ENCODE measurements at places on chromosomes 2 and 18.

DNA sequence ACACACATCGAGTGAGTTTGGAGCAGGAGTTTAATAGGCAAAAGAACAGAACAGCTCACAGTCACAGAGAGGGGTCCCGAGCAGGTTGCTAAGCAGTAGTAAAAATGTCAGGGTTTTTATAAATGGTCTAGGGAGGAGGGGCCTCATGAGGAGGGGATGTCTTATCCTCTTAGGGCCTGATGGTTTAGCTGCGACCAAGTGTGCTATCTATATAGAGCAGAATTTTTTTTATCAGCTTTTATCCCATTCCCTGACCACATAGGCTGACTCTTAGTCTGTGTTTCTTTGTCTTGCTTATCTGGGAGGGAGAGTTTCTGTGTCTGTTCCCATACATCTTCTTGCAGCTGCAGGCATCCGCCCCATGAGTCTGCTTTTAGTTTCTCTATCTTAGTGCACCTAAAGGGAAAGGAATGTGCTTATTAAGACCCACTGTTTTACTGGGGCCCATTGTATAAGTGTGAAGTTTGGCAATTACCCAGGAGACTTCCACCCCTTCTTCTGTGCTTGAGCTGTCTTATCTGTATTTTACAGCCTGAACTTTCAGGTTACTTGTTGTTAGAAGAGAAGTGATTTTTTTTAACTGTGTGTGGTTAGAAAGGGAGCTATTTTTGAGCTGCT is 30.4 kb upstream of the GMCL1 start:
- no peak for DNase-seq

GRCh38 chr18:74478880-74479279 is 17.3 kb upstream of the CNDP2 start:
- no peak for DNase-seq

- DNase-seq: no peak
Measured at GRCh38 chr2:89833780-89834117, 1142.3 kb downstream of the RPIA start.

GRCh38 chr2:129798301-129798581 is 181.2 kb upstream of the RAB6C start:
- DNase-seq: no peak

- DNase-seq: no peak
Measured at GRCh38 chr18:25832001-25832604, 258.3 kb downstream of the SS18 start.

- DNase-seq: no peak
Measured at GRCh38 chr2:64629329-64629781, 24.4 kb downstream of the SERTAD2 start.

DNA sequence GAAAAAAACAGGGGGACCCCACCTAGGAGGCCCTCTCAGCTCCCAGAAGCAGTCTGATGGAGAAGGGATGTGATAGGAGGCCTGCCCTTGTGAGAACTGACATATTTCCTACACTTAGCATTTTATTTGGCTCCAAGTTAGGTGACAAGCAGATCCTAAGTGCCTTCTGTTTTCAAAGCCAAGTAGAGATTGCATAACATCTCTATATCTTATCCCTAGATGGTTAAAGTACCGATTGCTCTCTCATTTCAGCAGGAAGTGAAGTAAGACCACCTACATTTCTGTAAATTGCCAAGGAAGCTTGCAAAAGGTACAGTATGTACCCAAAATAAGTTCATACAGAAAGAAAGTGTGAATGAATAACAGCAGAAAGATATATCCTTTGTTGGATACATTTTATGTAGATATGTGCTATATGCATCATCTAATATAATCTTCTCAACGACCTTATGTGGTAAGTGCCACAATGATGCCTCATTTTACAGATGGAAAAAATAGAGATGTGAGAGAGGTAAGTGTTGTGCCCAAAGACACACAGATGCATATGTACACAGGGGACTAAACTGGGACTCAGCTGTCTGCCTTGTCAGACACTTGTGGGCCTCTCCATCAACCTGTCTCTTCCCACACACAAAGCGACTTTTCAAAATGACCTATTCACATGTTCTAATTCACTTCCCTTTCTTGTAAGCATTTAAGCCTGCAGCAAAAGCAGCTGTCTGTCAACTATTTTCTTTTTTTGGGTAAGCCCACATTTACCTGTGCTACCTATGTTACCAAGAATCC is 38.9 kb downstream of the DHRS9 start:
- no peak for DNase-seq

DNA sequence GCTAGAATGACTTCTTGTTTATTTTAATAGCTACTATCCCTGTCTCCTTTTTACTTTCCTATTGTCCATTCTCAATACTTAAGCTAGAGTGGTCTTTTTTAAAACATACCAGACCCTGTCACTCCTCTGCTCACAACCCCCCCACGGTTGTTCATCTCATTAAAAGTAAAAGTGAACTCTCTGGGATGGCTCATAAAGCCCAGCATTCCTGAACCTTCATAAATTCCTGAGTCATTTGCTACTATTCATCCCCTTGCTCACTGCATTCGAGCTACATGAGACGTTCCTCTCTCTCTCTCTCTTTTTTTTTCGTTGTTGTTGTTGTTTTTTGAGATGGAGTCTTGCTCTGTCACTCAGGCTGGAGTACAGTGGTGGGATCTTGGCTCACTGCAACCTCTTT is 148.7 kb upstream of the DSEL start:
- DNase-seq: no peak
